ENCODE measurements at places on chromosomes 11 and 22.

GRCh38 chr11:131754671-131755070, 384.3 kb downstream of the NTM start:
- DNase-seq = no peak

- no peak for DNase-seq
Observed at GRCh38 chr11:61714316-61714715, 34.1 kb downstream of the DAGLA start.

GRCh38 chr22:23075525-23076216, 5.4 kb downstream of the GNAZ start:
- DNase-seq = no peak

DNA sequence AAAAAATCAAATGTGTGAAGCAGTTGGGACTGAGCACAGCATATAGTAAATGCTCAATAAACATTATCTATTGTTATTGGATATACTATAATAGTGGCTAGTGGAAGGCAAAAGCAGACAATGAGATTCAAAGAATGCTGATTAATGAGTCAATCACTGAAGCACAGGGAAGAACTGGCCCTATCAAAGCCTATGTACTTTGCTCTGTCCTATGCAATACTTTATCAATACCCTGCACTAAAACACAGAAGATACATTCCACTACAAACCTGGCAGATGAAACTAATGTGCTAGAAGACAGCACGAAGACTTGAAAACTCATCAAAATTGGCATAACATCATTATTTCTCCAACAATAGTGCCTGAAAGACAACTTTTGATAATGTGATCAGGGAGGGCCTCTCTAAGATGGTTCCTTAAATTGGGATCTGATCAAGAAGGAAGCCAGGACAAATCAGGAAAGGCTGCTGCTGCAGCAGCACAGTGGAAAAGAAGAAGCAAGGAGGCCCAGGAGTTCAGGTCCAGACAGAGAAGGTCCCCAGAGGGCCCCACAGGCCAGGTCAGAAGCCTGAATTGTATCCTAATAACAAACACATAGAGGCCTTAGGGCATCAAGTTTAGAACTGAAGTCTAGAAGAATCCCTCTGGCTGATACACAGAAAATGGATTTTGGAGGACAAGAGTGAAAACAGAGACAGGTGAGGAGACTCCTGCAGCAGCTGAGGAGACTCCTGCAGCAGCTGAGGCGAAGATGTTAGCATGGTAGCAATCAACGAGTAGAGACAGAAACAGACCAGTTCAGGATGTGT, 18.6 kb downstream of the PI4KA start:
- DNase-seq = no peak

- DNase-seq = no peak
Observed at GRCh38 chr22:49108636-49109315, 718.9 kb downstream of the BRD1 start.

GRCh38 chr11:130070846-130071200, 1.1 kb downstream of the APLP2 start:
- DNase-seq = no peak

GRCh38 chr22:38452373-38453065, 2.5 kb downstream of the KCNJ4 start:
- no peak for DNase-seq

DNA sequence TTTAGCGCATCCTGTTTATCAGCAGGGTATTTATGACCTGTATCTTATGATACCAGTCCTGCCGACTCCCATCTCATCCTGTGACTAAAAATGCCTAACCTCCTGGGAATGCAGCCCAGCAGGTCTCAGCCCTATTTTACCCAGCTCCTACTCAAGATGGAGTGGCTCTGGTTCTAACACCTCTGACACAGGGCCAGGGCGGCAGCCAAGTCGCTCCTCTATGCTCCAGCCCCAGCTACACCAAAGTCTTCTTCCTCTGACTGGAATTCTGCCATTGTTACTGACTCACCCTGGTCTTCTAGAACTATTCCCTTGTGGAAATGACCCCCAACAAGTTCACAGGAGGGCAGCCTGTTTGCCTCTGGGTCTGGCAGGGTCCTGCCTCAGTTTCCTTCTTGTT, 7.9 kb upstream of the C1QTNF6 start:
- no peak for DNase-seq

- no peak for DNase-seq
Observed at GRCh38 chr11:99019696-99020095, 1.1 kb upstream of the CNTN5 start.

- peak; percentile 27 for DNase-seq
Observed at GRCh38 chr11:79493555-79494171, 52.8 kb upstream of the TENM4 start.

DNA sequence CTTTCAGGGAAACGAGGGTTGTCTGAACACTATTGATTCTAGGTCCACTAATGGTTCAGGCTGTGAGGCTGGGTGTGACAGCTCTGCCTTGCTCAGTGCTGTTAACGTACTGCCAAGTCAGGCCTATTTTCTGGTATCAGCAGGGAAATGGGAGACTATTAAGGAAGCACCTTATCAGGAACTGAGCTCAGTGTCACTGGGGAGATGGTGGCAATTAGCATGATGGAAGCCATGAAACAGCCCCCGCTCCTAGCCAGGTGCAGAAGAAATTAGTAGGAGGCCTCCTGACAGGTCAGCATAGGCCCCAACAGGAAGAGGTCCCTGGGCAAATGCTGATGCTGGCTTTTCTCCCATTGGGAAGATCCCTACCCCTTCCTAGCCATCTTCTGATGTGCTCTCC, 42.6 kb upstream of the LMO2 start:
- DNase-seq = no peak

GRCh38 chr22:44207173-44207980, 26.7 kb downstream of the PARVG start:
- no peak for DNase-seq

Measured in CD4-positive, alpha-beta T cell treated with Interleukin-12 subunit alpha and Interleukin-12 subunit beta, for 1 hour (primary cell).